ENCODE measurements at places on chromosomes 5 and 9.

- no peak for DNase-seq
Observed at GRCh38 chr5:31412324-31412723, 119.6 kb downstream of the DROSHA start.

DNA sequence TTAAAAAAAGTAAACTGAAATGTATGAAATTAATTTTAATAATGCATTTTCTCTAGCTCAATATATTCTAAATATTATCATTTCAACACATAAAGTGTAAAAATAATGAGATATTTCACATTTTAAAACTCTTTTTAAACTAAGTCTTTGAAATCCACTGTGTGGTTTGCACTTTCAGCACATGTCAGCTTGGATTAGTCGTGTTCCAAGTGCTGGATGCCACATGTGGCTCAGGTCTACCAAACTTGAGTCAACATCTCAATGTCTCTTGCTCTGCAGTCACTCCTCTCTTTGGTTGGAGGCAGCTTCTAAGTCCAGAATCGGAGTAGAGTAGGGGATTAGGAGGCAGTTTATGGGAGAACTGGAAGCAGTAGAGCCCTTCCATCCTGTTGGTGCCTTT is 173.7 kb upstream of the ANKRD55 start:
- no peak for DNase-seq

DNA sequence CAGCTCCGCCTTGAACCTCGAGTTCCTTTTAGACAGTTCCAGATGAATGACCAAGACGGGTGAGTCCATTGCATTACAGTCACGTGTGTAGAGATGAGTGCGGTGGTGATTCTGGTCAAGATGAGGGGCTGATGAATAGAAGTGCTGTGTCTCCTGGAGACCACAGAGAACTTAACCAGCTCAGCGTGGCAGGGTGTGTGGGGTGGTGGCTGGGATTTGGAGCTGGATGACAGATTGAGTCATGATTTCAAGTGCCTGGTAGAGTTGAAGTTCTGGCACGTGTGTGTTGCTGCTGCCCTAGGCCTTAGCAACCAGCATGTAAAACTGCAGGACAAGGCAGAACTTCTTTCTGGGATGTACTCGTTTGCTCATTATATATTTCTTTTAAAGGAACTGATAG is 53.3 kb downstream of the PRRC2B start:
- no peak for DNase-seq

DNA sequence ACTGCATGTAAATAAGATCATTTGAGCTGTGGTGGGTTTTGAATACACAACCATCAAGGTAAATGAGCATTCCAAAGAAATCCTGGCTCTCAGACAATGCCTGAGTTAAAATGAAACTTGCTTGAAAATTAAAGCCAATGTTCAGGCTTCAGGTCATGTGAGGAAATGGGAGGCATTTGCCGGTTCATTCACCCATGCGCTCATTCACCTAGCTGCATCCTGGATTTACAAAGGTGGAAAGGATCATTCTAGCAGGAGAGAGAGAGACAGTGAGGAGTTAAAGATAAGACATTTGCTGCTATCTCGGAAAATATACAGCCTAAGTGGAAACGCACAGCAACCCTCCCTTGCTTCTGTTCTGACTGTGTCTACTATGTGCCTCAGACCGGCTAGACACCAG is 143.8 kb upstream of the KLF4 start:
- no peak for DNase-seq

DNA sequence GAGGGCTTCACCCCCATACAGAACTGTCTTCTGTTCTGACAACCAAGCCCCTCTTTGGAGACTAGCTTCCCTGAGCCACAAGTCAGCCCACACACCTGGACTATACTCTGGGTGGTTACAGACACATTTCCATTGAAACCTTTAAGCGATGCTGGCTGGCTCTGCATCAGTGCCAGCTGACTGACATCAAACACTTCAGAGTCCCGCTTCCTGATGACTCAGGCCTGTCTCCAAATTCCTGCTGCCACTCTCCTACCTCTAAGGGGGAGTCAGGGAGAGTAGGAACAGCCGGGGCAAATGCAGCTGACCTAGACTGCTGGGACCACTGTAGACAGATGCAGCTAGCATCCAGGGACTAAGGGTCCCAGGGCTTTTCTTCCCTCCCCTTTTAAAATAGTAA is 59.4 kb downstream of the SIL1 start:
- no peak for DNase-seq

GRCh38 chr5:25544652-25545249 is 900.0 kb upstream of the CDH10 start:
- DNase-seq = no peak

DNA sequence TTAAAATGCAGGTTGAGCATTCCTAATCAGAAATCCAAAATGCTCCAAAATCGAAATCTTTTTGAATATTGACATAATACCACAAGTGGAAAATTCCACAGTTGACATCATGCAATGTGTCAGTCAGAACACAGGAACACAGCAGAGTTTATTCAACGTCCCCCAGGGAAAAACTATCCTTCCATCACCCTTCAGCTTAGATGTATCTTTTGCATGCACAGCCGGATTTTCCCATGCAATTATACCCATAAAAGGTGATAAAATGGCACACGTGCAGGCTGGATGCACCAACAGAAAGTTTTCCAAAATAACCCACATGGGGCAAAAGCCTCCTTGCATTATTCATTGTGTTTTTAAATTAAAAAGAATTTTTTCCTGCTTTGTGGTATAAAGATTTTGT is 71.2 kb downstream of the RAB24 start:
- DNase-seq = no peak

DNA sequence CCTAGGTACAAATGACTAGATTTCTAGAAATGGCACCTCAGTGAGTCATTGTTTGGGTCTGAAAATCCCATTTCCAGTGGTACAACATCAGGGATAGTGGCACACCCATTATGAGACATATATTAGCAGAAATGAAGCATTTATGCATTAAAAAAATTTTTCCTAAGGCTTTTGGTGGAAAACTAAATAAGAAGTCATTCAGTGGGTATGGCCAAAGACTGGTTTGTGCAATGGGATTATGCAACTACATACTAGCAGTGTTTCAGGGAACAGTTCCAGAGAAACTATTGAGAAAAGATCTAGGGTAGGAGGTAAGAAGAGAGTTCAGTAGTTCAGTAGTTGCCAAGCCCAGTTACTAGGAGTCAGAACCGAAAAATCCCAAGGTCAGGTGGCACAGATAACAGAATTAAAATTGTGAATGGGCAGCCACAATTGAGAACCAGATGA is 106.5 kb upstream of the HAPLN1 start:
- no peak for DNase-seq

DNA sequence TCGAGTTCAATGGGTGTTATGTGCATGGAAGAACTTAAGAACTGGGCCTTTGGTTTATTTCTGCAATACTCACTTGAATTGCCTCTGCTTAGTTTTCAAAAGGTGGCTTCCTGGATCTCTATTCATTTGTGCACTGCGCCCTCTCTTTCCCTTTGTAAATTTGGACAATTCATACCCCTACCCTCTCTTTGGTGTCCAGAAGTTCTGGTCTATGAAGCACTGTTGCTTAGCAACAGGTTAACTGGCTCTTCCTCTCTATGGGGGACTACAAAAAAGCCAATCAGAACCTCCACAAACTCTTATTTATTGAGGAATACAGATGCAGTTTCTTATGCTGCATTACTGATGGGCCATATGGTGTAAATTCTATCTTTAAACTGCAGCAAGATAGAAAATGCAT is 13.5 kb upstream of the FAM120A start:
- DNase-seq = no peak

GRCh38 chr5:145951071-145951470 is 14.7 kb downstream of the SH3RF2 start:
- no peak for DNase-seq

DNA sequence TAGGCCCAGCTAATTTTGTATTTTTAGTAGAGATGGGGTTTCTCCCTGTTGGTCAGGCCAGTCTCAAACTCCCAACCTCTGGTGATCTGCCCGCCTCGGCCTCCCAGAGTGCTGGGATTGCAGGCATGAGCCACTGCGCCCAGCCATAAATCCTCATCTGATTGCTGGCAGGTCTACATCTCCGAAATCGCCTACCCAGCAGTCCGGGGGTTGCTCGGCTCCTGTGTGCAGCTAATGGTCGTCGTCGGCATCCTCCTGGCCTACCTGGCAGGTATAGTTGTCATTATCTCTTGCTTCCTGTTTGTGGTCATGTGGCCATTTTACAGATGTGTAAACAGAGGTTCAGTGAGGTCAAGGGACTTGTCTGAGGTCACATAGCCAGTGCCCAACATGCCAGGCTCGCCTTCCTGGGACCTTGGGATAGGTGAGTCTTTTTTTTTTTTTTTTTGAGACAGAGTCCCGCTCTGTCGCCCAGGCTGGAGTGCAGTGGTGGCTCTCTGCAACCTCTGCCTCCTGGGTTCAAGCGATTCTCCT is 2.8 kb downstream of the SLC2A8 start:
- DNase-seq = no peak

GRCh38 chr9:20642045-20642444 is 19.7 kb upstream of the MLLT3 start:
- no peak for DNase-seq

- DNase-seq = no peak
Observed at GRCh38 chr9:91503673-91504081, 80.0 kb upstream of the NFIL3 start.

- no peak for DNase-seq
Observed at GRCh38 chr5:148372893-148373292, 10.9 kb upstream of the FBXO38 start.

- no peak for DNase-seq
Observed at GRCh38 chr5:32708949-32709348, 2.2 kb upstream of the NPR3 start.

DNA sequence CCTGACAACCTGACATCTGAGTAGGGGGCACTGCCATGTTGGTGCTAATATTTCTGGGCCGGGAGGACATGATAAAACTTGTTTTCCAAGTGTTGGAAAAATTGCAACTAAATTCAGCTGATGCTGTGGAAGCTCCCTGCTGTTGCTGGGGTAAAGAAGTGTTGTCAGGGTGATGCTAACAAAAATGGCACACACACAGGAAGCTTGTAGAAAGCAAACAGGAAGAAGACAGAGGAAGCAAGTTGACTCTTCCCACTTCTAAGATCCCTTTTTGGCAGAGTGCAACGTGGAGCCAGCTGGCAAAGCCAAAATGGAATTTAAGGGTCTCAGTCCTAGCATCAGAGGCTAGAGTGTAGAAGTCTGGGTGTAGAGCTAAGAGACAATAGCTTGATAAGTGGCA is 11.3 kb upstream of the RIOK2 start:
- no peak for DNase-seq

- DNase-seq = no peak
Observed at GRCh38 chr9:33241298-33241697, 1.3 kb downstream of the SPINK4 start.

GRCh38 chr9:84206801-84207370 is 133.7 kb downstream of the SLC28A3 start:
- no peak for DNase-seq

DNA sequence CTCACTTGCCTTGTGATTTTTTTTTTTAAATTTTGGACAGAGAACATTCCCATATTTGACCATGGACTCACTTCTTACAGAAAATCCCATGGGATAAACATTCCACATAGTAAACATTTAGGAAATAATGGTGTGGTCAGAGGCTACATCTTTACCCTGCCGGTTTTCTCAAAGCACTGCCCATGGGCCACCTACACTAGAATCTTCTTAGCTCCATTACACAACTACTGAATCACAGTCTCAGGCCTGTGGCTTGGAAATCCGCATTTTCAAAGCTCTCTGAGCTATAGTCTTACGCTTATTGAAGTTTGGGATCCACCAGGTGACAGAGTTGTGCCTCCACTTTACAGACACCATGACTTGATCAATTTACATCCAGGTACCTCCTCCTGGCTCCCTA is 39.4 kb downstream of the ALG2 start:
- DNase-seq = no peak

DNA sequence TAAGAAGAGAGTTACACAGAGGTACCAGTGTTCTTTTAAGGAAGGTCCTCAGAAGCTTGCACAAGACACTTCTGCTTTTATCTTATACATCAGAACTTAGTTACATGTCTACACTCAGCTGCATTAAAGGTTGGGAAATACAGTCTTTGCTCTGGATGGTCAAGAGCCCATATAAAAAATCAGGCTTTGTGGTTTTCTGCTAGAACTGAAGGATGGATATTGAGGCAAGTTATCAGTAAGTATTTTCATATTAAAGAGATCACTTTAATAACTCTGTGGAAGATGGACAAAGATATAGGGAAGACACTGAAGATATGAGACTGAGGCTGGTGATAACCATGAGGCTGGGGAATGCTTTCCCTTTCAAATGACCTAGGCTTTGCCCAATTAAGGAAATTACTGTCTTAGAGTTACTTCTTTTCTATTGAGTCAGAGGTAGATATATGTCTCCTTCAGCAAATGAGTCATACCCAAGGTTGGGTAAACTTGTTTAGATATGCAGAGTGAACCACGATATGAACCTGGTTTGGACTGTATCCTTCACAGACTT is 87.0 kb upstream of the TNC start:
- DNase-seq = no peak

GRCh38 chr9:136098210-136098609 is 3.1 kb upstream of the NACC2 start:
- no peak for DNase-seq

DNA sequence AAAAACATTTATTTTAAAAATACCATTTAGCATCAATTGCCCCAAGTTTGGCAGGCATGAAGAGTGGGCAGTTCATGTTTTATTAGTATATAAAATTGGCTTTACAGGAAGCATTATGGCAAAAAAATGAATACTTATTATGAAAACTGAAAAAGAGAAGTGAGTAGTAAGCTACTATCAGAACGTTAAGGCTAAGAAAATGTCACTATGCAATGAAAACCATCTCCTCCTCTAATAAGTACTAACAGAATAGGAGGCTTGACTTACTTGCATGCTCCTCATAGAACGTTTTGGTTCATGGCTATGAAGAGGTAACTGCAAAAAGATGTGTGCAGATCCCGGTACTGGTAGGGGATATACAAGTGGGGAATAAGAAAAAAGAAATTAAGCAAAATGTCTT is 23.6 kb downstream of the TICAM2 start:
- DNase-seq = no peak

Data from activated gamma-delta T cell (primary cell).